Esophagus squamous epithelium (tissue), 5 donors: ENCODE measurements at places on chromosomes 16 and 17.

DNA sequence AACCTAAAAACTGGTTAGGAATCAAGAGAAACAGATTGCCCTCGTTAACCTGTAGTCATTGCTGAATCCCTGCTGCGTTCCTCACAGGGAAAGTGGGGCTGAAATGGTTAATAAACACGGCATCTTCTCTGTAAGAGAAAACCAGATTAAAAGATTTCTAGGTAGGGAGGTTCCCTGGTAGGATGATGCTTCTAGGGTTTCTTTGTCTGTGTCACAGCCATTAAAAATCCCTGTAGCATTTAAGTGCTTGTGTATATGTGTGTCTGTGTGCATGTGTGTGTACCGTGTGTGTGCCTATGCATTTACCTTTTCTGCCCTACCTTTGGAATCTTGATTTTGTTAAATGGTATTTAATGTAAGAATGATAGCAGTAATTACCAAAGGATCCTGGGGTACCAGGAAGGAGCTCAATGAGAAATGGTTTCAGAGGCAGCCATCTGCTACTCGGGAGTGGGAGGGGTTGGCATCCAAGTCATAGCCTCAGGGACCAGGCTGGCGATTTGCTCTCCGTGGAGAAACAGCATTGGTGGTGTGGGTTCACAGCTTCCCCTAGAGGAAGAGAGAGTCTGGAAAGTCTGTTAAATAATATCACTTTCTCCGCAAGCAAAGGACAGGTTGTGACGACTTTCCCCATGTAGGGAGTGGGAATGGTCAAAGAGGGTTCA lies 177.1 kb downstream of the HS3ST4 start:
- DNase-seq, result no peak

- DNase-seq, result no peak
Observed at GRCh38 chr16:50038756-50039529, 13.9 kb downstream of the CNEP1R1 start.

- DNase-seq, result no peak
Observed at GRCh38 chr17:51496378-51496777, 236.0 kb downstream of the UTP18 start.

DNA sequence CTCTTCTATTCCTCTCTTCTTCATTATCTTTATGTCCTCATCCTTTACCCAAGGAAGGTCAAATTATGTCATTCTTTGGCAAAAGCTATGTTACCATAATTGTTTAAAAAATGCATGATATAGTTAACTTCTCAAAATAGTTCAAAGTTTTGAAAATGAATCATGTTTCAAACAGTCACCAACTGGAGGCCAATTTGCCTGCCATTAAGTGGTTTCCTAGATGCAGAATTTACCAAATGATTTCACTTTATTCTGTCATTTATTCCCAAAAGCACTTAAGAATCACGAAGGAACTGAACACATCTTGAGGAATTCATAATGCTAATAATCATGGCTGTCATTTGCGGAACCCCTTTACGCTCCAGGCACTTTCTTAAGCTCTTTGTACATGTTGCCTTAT lies 190.9 kb upstream of the CDH11 start:
- no peak for DNase-seq

DNA sequence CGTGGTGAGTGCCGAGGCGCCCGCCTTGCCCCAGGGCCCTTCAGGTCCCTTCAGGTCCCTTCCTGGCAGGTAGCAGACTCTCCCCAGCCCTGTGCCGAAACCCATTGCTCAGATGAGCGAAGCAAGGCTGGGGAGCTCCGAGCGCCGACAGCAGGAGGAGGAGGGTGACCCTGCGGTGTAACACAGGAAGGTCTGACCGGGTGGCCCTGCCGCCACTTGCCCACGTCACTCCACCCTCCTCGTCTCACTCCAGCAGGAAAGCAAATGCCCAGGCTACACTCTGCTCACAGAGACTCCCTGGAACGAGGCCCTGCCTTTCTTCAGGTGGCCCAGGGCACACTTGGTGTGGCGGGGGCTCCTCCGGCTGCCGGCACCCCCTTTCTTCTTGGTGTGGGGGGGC lies 57.2 kb downstream of the ACTG1 start:
- DNase-seq, result no peak

- DNase-seq, result no peak
Observed at GRCh38 chr17:18962494-18962815, 10.5 kb downstream of the SLC5A10 start.
